K562 (cell line): ENCODE measurements at places on chromosomes 11 and 22. TPM values are rescaled to one million over a fixed set of nuclear protein-coding genes. Genes with fewer than 3 reads are reported as not detected.

Gene GNAZ
- total RNA-seq = 0.22 and 0.74 TPM in 2 replicates

Gene CRYBA4
- 3.3 and 3.9 TPM in 2 replicates for total RNA-seq

Gene PHLDA2
- total RNA-seq = 42.4 and 43.2 TPM in 2 replicates

Gene MUC6
- total RNA-seq = 0.16 TPM in 1 of 2 replicates, not detected in the other

Gene GRM5
- not detected in 2 replicates for total RNA-seq

Gene SLC22A12
- total RNA-seq = not detected in 2 replicates
